Activated CD4-positive, alpha-beta T cell treated with anti-CD3 and anti-CD28 coated beads, Interleukin-2, amount 10 ng/mL, durations not matched to agents 24 days and 14 days (primary cell): ENCODE measurements at places on chromosomes 2 and 18.

- DNase-seq = no peak
Observed at GRCh38 chr2:36165132-36165531, 190.4 kb upstream of the CRIM1 start.

DNA sequence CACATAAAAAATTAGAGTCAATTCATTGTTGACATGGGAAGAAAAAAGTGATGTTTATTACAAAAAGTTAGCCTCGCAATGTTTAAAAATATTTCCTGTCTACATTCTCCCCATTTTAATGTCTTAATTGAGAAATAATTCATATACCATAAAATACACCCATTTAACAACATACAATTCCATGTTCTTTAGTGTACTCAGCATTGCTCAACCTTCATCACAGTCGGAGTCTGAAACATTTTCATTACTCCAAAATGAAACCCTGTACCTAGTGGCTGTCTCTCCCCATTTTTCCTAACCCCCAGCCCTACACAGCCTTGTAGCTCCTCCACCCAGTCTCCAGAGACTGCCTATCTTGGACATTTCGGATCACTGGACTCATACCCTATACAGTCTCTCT, 103.9 kb upstream of the CBLN2 start:
- no peak for DNase-seq

GRCh38 chr2:106085181-106085940, 108.7 kb downstream of the UXS1 start:
- peak; percentile 86 for DNase-seq

DNA sequence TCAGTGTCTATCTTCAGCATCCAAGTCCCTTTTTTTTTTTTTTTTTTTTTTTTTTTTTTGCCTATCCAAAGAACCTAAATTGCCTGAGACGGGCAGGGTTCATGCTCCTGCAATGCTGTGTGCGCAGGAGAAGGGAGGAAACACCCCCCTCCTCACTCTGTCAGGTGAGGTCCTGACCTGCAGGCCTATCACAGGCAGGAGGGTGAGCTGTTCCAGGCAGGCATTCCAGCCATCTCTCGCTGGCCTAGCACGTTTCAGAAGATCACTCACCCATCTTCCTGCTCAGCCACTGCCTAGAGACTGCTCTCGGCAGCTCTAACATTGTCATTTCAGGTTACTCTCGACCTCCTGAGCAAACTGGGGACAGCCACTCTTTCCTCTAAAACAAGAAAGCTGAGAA, 48.4 kb upstream of the LAPTM4A start:
- DNase-seq = no peak

DNA sequence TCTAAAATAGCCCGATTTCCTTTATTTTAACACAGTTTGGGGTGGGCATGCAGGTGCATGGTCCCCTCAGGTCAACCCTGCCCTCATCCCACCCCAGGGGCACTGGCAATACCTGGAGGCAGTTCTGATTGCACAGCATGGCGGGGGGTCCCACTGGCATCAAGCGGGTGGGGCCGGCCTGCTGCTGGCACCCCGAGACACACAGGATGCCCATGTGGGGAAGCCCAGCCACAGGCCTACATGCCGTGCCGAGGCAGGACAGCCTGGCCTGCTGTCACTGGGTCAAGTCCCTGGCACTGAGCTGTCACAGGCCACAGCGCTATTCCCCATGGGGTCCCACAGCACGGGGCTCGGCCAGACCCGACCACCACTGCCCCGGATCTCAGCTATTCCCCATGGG, 11.9 kb upstream of the KCNG2 start:
- no peak for DNase-seq

GRCh38 chr2:121887513-121888188, 132.2 kb downstream of the TSN start:
- DNase-seq = no peak

- no peak for DNase-seq
Observed at GRCh38 chr2:57936216-57936615, 110.4 kb upstream of the VRK2 start.

- DNase-seq = no peak
Observed at GRCh38 chr18:54904581-54904980, 54.7 kb downstream of the CCDC68 start.

DNA sequence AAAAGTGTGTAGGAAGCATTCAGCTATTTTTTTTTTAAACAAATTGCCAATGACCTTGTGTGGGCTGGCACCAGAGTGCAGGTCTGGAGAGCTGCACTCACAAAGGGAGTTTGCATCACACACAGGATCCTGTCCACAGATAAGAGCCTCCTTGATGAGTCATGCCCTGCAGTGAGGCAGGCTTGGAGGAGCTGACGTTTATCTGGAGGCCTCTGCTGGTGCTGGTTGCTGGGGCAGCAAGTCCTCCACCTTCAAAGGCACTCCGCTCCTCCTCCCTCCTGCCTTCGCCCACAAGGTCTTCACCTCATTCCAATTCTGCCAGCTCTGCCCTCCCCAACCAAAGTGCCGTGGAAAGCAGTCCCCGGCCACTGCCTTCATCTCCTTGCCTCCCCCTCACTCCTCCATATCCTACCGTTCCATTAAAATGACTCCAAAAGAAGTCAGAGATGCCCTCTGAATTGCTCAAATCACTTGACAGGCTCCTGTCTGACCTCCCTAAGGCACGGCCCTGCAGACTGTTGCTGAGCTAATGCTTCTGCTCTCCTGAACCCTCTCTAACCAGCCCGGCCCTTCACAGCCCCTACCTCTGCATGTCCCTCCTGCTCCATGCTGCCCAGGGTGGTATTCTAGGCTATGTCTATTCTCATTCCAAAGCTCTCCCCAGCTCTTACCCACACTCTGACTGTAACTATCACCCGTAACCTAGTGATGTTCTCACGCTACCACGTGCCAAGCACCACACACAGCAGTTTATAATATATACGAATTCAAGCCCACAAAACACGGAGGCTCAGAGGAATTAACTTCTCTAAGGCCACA, 30.9 kb downstream of the LONRF2 start:
- DNase-seq = peak; percentile 90

DNA sequence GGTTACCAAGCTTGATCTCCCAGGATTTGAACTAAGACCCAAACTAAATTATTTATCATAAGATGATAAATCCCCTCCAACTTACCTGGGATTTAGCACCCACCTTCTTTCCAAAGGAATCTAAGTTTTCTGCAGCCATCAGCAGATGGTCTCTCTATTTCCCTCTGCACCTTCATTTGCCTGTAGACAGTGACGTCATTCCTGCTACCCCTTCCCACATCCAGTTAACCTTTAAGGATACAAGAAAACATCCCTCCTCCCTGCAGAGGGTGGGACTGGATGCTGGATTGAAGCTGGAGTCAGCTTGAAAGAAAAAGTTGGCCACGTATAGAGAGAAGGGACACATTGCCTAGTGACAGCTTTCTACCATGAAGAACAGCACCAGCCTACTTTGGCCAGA, 3.7 kb upstream of the DNER start:
- no peak for DNase-seq
